Lower lobe of right lung (tissue), 2 donors: ENCODE measurements at places on chromosomes 5 and 9.

DNA sequence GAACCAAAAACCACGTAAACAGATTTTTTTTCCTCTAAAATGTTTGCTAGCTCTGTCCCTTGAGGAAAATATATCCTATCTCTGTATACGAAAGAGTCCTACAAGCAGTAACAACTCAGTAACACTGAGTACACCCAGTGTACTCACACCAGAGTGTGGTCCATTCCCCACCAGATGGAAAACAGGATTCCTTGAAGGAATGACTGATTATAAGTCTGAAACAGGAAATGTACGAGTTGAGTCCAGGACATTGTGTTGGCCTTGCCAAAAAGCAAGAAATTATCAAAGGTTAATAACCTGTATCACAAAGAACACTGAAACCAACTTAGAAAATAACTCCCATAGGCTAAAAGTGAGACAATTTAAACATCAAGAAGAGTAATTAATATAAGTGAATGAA, 20.4 kb downstream of the GOLPH3 start:
- H3K27ac ChIP-seq: no peak overlapping the region
- H3K27me3 ChIP-seq: no peaks in the 10 kb centered on the region
- DNase-seq: no peak
- H3K4me1 ChIP-seq: peaks cover 75% of the 10 kb centered on the region
- peaks cover 2% of the 10 kb centered on the region for H3K36me3 ChIP-seq
- H3K4me3 ChIP-seq: no peak overlapping the region

GRCh38 chr9:21432672-21433425, 7.4 kb upstream of the IFNA1 start:
- H3K27ac ChIP-seq: no peak overlapping the region
- no peak for DNase-seq
- no peak overlapping the region for H3K4me3 ChIP-seq
- no peaks in the 10 kb centered on the region for H3K36me3 ChIP-seq

DNA sequence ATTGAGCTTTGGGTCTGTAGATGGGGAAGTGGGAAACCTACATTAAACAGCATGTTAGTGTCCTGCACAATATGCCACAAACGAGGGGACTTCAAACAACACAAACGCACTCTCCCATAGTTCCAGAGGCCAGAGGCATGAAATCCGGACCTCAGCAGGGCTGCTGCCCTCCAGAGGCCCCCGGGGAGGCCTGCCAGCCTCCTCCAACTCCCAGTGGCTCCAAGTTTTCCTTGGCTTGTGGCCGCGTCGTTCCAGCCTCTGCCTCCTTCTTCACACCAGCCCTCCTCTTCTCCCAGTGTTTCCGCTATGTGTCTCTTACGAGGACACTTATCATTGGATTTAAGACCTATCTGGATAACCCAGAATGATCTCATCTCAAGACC, 13.3 kb upstream of the COL5A1 start:
- H3K27ac ChIP-seq: no peak overlapping the region
- no peak for DNase-seq
- no peaks in the 10 kb centered on the region for H3K36me3 ChIP-seq
- no peak overlapping the region for H3K4me3 ChIP-seq

DNA sequence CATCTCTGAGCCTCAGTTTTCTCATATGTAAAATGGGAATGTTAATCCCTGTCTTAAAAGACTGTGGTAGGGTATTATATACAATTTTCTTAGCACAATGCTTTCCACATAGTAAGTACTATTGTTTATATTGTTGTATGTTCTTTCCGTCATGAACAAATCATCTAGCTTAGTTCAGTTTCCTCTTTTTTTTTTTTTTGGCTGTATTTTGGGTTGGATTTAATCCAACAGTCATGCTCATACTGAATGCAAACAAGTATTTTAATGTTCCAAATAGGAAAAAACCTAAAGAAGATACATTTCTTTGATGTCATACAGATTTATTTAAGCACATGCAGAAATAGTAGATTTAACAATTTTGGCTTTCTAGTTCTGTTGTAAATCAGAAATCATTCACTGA, 95.1 kb downstream of the RNF180 start:
- DNase-seq: no peak
- no peaks in the 10 kb centered on the region for H3K36me3 ChIP-seq
- H3K4me1 ChIP-seq: no peaks in the 10 kb centered on the region
- H3K27me3 ChIP-seq: no peaks in the 10 kb centered on the region

DNA sequence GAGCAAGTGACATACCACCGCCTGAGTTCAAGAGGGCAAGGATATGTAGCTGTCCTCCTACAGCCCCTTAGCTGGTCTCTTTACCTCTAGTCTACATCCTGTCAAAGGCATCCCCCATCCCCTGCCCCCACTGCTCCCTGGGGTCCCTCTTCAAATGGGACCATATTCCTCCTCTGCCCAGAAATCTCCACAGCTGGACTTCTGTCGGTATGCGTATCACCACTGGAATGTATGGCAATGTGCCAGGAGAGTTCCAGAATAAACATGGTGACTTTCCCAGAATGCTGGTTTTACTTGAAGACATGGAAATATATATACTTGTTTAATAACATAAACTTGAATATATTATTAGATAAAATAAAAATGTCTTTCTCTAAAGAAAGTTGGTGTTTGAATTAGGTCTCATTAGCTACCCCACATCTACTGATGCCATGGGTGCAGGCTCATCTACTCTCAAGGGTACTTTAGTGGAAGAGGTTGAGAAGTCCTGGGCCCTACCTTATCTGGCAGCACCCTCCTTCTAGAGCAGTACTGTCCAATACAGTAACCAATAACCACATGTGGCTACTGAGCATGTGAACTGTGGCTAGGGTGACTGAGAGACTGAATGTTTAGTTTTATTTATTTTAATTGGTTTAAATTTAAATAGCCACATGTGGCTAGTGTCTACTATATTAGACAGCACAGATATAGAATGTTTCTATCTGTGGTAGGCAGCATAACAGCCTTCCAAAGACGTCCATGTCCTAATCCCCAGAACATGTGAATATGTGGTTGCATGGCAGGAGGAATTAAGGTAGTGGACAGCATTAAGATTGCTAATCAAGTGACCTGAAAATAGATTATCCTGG, 181.7 kb upstream of the SLC30A5 start:
- H3K36me3 ChIP-seq: no peaks in the 10 kb centered on the region
- H3K4me1 ChIP-seq: no peaks in the 10 kb centered on the region
- no peak overlapping the region for H3K27ac ChIP-seq
- no peak overlapping the region for H3K4me3 ChIP-seq
- DNase-seq: no peak

DNA sequence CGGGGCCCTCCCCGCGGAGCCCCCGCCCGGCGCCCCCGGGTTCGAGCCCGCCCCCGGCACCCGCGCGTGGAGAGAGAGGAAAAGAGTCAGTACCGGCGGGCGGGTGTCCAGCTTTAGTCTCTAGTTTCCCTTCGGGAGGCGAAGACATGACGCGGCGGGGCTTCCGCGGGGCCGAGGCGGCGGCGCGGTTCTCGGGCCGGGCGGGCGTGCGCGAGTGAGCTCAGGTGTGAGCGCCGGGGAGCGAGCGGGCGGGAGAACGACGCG, 181 bp downstream of the DAP start:
- no peaks in the 10 kb centered on the region for H3K27me3 ChIP-seq
- H3K36me3 ChIP-seq: no peaks in the 10 kb centered on the region
- DNase-seq: no peak
- H3K4me3 ChIP-seq: peak overlapping the region; percentile 74
- peaks cover 34% of the 10 kb centered on the region for H3K4me1 ChIP-seq
